ENCODE measurements at places on chromosomes 16 and 17.

- no peak for DNase-seq
These were observed 48.7 kb upstream of the TNRC6C start for GRCh38 chr17:77909816-77910215.

- DNase-seq, result no peak
These were observed 1.6 kb downstream of the RANGRF start for GRCh38 chr17:8290043-8290442.

DNA sequence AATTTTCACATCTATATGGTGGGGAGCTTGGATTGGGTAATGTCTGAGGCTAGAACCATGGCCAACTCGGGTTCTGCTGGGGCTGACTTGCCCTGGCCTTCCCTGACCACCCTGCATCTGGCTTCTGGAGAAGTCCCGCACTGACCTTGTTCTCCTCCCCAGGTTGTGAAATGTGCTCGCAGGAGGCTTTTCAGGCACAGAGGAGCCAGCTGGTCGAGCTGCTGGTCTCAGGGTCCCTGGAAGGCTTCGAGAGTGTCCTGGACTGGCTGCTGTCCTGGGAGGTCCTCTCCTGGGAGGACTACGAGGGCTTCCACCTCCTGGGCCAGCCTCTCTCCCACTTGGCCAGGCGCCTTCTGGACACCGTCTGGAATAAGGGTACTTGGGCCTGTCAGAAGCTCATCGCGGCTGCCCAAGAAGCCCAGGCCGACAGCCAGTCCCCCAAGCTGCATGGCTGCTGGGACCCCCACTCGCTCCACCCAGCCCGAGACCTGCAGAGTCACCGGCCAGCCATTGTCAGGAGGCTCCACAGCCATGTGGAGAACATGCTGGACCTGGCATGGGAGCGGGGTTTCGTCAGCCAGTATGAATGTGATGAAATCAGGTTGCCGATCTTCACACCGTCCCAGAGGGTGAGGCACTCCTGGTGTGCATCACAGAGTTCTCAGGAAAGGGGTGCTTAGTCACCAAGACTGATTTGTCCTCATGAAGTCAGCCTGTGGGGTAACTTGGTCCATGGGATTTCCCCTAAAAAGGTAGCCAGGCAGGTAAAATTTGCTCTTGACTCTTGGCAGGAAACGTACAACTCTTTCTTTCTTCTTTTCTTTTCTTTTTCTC is 6.1 kb downstream of the NOD2 start:
- DNase-seq, result no peak

- no peak for DNase-seq
These were observed 97.3 kb downstream of the SALL1 start for GRCh38 chr16:51053775-51054174.

- no peak for DNase-seq
These were observed 158.2 kb upstream of the TOX3 start for GRCh38 chr16:52705122-52705521.

GRCh38 chr16:2223942-2224486 is 623 bp downstream of the E4F1 start:
- DNase-seq, result no peak

DNA sequence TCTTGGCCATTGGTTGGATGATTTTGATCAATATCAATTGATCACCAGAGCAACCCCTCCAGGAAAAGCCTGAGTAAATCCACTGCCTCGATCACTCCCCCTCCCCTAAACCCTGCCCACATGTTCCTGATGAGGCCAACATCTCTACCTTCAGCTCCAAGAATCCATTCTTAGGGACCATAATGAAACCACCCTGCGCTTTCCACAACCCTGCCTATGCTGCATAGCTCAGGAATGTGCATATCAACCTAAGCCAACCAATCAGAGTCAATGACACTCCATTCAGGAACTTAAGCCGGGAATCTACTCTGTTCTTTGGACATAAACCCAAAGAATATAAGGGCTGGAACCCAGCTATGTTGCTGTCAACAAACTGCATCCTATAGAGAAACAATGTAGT is 86.3 kb downstream of the MYH11 start:
- DNase-seq, result no peak

DNA sequence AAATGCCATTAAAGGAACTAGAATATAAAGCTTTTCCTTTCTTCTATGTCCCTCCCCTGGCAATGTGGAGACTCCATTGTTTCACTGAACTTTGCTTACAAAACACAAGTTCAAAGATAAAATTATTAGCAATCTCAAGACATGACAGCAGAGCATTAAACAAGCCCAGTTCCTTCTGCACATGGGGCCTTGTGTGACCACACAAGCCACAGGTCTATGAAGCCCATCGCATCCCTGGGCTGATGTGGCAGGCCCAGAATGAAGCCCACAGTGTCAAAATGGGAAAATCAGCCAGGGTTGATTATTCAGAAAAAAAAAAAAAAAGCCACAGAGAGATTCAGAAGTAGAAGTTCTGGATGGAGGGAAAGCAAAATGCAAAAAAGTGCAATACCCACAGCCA is 12.9 kb upstream of the SLC39A11 start:
- no peak for DNase-seq

GRCh38 chr16:88815901-88816589 is 4.3 kb upstream of the APRT start:
- peak; percentile 36 for DNase-seq

DNA sequence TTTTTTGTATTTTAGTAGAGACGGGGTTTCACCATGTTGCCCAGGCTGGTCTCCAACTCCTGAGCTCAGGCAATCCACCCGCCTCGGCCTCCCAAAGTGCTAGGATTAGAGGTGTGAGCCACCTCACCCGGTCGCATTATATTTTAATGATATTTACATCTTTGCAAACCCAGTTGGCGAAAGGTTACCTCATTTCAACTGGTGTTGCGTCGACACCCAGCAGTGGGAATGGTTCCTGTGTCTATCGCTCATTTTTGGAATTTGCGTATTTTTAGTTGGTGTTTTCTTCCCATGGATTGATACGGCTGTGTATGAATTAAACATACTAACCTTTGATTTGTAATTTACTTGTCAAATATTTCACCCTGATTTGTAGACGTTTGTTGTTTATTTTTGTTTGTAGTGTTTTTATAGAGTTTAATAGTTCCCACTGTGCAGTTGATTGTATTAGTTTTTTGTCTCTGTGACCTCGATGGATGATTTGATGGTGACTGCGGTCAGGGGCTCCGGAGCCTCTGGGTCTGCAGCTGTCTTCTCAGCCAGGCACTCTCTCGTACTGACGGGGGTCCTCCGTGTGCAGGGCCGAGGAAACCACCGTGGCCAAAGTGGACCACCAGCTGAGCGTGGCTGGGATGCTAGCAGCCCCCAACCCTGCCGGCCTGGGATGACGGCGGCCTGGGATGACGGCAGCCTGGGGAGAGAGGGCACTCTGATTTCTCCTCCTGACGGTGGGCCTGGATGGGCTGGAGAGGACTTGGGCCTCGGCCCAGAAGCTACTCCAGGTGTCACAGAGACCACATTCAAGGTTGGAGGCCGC is 4.0 kb downstream of the CD7 start:
- DNase-seq, result no peak

DNA sequence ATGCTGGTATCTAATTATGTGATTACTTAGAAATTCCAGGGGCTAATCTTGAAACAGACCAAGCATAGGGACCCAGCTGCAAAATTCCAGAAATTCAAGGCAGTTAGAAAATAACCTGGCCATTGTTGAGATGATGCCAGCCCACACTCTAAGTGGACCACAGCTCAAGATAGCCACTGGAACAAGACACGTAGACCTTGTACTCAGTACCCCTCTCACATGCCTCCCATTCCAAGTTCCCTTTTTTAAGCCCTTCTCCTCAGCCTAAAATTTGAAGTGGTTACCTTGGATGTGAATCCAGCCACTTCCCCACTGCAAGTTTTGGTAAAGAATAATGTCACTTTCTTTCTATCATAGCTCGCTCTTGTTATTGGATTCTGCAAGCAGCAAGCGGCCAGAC is 4.1 kb upstream of the ZNF19 start:
- no peak for DNase-seq

DNA sequence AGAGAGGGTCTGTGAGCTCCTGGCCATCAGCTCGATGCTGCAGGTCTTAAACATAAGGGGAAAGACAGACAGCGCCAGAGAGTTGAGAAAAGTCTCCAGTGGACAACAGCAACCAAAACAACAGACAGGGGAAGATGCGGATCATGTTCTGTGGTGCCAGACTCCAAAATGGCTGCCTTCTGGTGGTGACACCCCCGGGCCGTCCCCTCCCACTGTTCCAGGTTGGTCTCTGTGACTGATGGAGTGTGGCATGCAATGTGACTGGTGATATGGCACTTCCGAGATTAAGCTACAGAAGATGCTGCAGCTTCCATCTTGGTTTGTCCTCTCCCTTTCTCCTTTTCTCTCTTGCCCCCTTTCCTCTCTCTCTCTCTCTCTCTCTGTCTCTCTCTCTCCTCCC is 40.4 kb upstream of the RBFOX3 start:
- no peak for DNase-seq

- DNase-seq, result no peak
These were observed 10.8 kb upstream of the JPT2 start for GRCh38 chr16:1667271-1667670.

- DNase-seq, result no peak
These were observed 3.4 kb downstream of the SKA2 start for GRCh38 chr17:59151591-59151990.
